ENCODE measurements at places on chromosomes 11 and 22. TPM values are rescaled to one million over a fixed set of nuclear protein-coding genes. Genes with fewer than 3 reads are reported as not detected.

GRCh38 chr11:61077936-61078335 is 24.4 kb upstream of the CD5 start:
- no peaks in the 10 kb centered on the region for H3K36me3 ChIP-seq
- DNase-seq = no peak
- H3K27ac ChIP-seq = no peak overlapping the region
- H3K4me1 ChIP-seq = no peaks in the 10 kb centered on the region
- H3K4me3 ChIP-seq = no peak overlapping the region

GRCh38 chr22:32465661-32466060 is 1.4 kb upstream of the BPIFC start:
- no peak overlapping the region for H3K4me3 ChIP-seq
- DNase-seq = no peak
- H3K36me3 ChIP-seq = no peaks in the 10 kb centered on the region

GRCh38 chr11:4185561-4185960 is 91.0 kb downstream of the RRM1 start:
- peaks cover 3% of the 10 kb centered on the region for H3K4me1 ChIP-seq
- H3K27ac ChIP-seq = no peak overlapping the region
- no peaks in the 10 kb centered on the region for H3K36me3 ChIP-seq
- H3K4me3 ChIP-seq = no peak overlapping the region

DNA sequence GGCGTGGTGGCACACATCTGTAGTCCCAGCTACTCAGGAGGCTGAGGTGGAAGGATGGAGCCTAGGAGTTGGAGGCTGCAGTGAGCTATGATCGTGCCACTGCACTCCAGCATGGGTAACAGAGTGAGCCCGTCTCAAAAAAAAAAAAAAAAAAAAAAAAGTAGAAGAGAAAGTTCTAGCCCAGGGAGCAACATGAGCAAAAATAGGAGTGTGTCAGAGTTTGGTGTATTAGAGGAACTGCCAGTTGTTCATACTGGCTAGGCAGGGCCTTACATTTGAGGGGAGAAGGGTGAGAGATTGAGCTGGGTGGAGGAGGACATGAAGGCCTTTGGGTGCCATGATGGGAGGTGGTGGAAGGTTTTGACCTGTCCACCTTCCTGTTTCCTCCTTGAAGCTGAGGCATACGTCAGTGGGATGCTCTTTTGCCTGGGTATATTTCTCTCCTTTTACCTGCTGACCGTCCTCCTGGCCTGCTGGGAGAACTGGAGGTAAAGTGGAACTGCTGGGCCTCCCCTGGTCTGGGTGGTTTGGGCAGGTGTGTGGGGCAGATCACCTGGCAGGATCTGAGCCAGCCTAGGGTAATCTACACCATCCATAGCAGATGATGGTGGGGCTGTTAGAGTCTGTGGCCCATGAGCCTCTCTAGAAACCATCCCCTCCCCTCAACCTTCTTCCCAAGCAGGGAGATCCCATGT is 7.3 kb downstream of the SIDT2 start:
- no peak overlapping the region for H3K4me3 ChIP-seq
- DNase-seq = no peak
- H3K27ac ChIP-seq = no peak overlapping the region
- H3K27me3 ChIP-seq = no peaks in the 10 kb centered on the region
- H3K4me1 ChIP-seq = peaks cover 3% of the 10 kb centered on the region
- peaks cover 20% of the 10 kb centered on the region for H3K36me3 ChIP-seq

- peaks cover 4% of the 10 kb centered on the region for H3K4me1 ChIP-seq
- no peak overlapping the region for H3K4me3 ChIP-seq
- H3K27me3 ChIP-seq = peaks cover 16% of the 10 kb centered on the region
- H3K36me3 ChIP-seq = no peaks in the 10 kb centered on the region
- H3K27ac ChIP-seq = no peak overlapping the region
Observed at GRCh38 chr22:44596396-44597125, 98.5 kb upstream of the RTL6 start.

MS4A2 gene
- not detected for total RNA-seq

ANO9 gene
- 0.82 TPM for total RNA-seq

CAVIN3 gene
- total RNA-seq = 51.0 TPM

KRTAP5-7 gene
- not detected for total RNA-seq

FLRT1 gene
- total RNA-seq = 0.41 TPM

CARD10 gene
- total RNA-seq = 22.6 TPM
